Head of caudate nucleus (tissue), 42 donors: ENCODE measurements at places on chromosomes 7 and 10.

DNA sequence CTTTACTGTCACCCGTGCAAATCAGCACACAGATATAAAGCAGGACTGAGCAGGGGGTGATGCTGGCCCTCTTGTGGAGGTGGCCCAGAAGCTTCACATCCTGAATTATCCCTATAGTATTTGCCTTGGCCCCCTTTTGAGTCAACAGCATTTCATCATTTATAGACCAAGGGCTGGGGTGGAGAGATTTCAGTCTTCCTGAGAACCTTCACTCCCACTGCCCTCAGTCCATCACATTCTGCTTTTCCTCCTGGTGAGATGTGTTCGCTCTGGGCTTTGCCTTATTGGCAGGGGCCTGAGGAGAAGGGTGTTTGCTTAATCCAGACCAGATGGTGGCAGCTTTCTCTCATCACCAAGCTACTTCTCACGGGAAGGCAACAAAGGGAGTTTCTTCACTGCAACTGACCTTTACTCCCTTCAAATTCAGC is 47.7 kb downstream of the NOC3L start:
- no peak for DNase-seq

GRCh38 chr7:47953822-47954221 is 5.6 kb upstream of the PKD1L1 start:
- DNase-seq: no peak

GRCh38 chr7:121279060-121279620 is 49.7 kb upstream of the WNT16 start:
- DNase-seq: no peak

DNA sequence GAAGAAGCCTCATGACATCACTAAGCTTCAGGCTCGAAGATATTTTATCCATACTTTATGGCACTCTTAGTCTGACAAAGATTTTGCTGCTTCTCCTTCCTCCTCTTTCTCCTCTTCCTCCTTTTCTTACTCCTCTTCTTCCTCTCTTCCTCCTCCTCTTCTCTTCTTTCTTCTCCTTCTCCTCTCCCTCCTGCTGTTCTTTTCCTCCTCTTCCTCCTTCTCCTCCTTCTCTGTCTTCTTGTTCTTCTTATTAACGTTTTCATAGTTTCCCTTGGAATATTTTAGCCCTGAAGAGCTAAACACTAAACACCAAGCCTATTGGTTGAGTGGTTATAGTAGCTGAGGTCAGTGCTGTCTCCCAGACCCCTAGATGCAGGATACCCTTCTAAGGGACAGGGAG is 137.7 kb downstream of the CREB5 start:
- no peak for DNase-seq

DNA sequence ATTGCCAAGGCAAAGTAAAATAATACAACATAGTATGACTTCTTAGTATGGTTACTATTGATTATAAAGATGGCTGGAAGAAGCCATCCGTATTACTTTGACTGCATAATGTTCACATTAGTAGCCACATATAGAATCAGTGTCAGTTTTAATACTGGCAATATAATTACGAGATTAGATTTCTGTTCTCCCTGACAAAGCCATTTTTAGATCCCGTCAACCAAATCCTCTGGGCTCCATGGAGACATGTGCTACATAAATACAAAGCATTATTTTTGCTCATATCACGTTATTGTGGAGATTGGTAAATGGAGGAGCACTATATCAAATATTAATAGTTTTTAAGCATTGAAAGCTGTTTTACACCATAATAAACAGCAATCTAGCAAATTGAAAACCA is 124.0 kb downstream of the MAGI2 start:
- DNase-seq: no peak

DNA sequence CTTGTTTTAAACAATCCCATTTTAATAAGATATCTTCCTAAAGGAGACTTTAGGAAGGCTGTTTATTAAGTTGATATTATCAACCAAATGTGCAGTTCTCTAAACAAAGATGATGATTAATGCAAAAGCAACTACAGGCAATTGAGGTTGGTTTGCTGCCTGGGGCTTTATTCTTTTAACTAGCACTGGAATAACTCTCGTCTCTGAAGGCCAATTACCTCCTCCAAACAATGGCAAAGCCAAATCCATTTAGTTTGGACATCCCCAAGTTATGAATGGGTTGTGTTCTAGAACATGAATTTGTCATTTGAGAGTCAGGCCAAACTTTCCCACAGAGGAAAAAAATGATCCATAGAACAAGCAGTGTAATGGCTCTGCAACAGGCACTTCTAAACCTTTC is 114.1 kb downstream of the SLC16A9 start:
- no peak for DNase-seq

GRCh38 chr10:132209130-132209529 is 22.4 kb downstream of the DPYSL4 start:
- no peak for DNase-seq

GRCh38 chr7:147279514-147279913 is 1162.9 kb downstream of the CNTNAP2 start:
- DNase-seq: no peak

GRCh38 chr10:50393784-50394467 is 142.6 kb upstream of the ASAH2 start:
- DNase-seq: no peak

DNA sequence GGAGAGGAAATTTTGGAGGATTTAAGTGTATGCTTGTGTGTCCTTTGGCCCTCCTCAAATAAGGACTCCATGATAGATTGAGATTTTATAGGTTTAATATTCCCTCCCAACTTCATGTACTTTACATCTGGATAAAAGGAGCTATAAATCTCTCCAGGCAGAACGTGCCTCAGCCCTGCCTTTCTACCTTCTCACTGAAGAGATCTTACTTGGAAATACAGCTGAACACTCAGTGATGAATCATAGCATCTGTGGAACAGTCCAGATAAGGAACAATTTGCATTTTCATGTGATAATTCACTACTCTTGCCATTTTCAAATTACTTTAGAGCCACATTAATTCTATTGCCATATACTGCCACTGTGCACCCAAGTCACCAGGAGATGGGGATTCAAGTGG is 364.6 kb upstream of the PODXL start:
- no peak for DNase-seq

GRCh38 chr10:94673614-94674321 is 9.8 kb upstream of the CYP2C18 start:
- no peak for DNase-seq

GRCh38 chr10:103877861-103878260 is 22.5 kb upstream of the SH3PXD2A start:
- no peak for DNase-seq

- no peak for DNase-seq
Measured at GRCh38 chr10:54131833-54132232, 669.2 kb downstream of the PCDH15 start.

DNA sequence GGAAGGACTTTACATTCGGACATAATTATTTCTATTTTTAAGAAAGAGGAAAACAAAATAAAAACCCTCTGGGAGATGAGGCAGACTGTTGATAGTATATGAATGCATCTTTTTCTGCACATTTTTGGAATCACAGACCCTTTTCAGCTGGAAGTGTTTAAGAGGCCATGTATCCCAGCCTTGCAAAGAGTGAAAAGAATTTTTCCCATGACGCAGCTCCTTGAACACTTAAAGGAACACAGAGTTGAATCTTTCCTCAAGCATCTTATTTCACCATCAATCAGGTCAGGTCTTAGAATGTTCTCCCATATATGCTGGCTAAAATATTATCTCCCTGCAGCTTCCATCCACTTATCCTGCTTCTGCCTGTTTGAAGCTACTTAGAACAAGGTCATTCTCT is 45.9 kb upstream of the PAPSS2 start:
- DNase-seq: no peak

DNA sequence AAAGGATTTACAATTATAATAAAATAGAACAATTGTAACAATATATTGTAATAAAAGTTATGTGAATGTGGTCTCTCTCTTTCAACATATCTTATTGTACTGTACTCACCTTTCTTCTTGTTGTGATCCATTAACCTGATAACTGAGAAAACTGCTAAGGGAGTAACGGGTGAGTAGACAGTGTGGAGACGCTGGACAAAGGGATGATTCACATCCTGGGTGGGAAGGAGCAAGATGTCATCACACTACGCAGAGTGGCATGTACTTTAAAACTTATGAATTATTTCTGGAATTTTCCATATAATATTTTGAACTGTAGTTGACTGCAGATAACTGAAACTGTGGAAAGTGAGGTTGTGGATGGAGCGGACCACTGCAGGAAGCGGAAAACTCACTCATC is 91.2 kb upstream of the PLPP4 start:
- DNase-seq: no peak

DNA sequence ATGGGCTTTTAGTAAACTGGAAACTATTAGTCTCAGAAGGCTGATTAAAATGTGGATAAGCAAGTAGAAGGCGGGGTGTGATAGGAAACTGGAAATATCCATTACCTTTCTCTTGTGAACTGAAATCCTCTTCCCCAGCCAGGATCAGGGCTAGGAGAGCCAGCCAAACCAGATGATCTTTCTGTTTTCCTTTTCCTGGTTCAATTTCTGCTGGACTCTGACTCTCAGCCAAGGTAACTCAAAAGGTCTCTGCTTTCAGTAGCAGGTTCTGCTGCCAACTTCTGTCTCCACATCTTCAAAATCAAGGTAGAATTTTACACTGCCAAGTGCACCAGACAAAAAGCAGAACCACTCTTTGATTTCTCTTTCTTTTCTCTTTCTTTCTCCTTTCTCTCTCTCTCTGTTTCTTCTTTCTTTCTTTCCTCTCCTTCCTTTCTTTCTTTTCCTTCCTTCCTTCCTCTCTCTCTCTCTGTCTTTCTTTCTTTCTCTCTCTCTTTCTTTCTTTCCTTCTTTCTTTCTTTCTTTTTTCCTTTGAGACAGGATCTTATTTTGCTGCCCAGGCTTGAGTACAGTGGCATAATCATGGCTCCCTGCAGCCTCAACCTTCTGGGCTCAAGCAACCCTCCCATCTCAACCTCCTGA is 30.8 kb downstream of the OTUD1 start:
- DNase-seq: no peak

DNA sequence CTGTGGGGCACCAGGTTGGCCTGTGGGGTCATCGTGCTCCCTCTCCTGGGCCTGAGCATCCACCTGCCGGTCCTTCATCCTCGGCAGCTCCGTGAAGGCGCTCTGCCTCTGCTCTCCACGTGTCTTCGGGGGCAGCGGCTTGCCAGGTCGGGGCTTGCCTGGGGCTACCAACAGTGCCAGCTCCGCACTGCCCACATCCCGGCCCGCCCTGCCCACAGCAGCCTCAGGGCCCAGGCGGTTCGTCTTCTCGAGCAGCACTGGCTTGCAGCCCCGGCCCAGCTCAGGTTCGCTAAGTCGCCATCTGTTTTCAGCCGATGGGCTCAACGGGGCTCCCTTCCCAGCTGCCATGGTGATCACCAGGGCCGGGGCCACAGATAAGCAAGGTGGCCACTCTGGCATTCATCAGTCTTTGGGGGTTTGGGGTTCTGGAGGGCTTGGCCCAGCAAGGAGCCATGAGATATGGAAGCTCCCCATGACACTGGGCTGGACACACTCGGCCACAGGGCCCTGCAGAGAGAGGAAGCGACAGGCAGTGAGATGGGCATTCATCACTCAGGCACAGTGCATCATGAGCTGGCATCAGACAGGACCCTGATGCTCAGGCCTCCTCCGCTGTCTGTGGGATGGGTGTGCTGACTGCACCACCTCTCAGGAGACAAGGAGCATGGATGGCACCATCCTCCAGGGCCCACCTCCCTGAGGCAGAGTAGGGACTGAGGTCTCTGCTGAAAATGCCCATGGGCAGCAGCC is 15.5 kb downstream of the ZNF488 start:
- DNase-seq: peak; percentile 9

DNA sequence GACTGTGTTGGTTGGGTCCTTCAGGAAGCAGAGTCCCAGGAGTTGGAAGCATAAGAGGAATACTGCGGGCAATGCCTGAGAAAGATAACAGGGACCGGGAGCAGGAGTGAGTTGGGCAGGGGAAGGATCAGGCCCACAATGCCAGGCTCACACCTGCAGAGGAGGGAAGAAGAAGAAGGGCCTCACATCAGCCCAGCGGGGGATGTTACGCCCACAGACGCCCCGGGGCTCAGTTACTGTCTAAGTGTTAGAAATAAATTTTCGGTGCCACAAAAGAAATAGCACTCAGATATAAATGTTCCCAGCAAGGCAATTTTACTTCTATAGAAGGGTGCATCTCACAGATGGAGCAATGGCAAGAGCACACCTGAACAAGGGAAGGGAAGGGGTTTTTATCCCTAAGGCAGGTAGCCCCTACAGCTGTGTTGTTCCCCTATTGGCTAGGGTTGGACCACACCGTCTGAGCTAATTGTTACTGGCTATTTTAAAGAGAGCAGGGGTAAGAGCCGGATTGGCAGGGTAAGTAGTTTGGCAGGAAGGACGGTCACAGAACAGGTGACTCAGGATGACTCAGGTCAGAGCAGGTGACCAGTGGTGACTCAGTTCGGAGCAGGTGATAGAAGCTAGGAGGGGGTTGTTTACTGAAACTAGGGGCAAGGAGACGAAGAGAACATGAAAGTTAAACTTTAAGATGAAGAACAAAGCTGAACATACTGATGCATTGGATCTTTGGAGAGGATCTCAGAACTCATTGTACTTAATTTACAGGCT is at the start of gene NOS3:
Gene NOS3 (plus strand): TSS at position 602 of the 771 bp plus-strand sequence. CDS start 2,787 bp downstream, outside the sequence.
- no peak for DNase-seq

DNA sequence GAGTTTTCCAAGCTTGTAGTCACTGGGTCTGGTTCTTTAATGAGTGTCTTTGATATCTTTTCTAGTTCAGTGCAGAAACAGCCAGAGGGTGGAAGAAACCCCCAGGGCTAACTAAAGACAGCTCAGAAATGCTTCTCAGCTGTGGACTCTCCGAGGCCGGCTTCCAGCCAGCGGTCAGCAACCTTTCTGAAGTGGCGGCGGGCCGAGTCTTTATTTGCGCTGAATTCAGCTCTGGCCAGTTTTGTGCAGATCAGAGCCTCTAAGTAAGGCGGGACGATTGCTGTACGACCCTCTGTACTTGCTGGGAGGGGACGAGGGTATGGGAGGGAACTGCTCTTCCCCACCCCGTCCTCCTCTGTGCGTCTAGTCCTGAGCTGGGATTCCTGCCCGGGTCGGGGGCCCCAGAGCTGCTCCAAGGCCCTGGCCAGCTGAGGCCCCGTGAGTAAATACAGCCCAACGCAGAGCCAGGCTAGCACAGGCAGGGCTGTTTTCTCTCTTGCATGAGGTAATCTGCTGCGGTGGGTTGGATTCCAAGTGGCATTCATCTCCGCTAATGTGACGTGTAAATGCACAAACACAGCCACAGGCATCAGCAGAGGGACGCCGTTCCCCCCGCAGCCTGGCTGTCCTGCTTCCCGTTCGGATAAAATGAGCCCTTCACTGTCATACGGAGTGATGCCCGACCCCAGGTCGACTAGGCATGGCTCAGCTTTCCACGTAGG is 159.8 kb downstream of the PIP4K2A start:
- DNase-seq: peak; percentile 64

GRCh38 chr7:12783421-12784095 is 96.1 kb downstream of the ARL4A start:
- DNase-seq: no peak
